ENCODE measurements at places on chromosomes 11 and 22. TPM values are rescaled to one million over a fixed set of nuclear protein-coding genes. Genes with fewer than 3 reads are reported as not detected.

SEC14L6 gene
- total RNA-seq = 0.34 TPM

IRAG1 gene
- total RNA-seq = not detected

EXPH5 gene
- under 0.01 TPM for total RNA-seq

BEST1 gene
- total RNA-seq = 7.0 TPM

ELFN2 gene
- not detected for total RNA-seq

ENTHD1 gene
- total RNA-seq = 10.5 TPM

DEFB131B gene
- total RNA-seq = not detected

OR56A1 gene
- total RNA-seq = not detected

SCARF2 gene
- total RNA-seq = 3.1 TPM

MMP7 gene
- total RNA-seq = not detected

FAM111B gene
- 8.6 TPM for total RNA-seq

HBG2 gene
- total RNA-seq = not detected

TYR gene
- total RNA-seq = 1,352 TPM
